ENCODE measurements at places on chromosomes 7 and 10.
A peak's percentile ranks its signal among the peaks of the same experiment; 100 is the strongest.

DNA sequence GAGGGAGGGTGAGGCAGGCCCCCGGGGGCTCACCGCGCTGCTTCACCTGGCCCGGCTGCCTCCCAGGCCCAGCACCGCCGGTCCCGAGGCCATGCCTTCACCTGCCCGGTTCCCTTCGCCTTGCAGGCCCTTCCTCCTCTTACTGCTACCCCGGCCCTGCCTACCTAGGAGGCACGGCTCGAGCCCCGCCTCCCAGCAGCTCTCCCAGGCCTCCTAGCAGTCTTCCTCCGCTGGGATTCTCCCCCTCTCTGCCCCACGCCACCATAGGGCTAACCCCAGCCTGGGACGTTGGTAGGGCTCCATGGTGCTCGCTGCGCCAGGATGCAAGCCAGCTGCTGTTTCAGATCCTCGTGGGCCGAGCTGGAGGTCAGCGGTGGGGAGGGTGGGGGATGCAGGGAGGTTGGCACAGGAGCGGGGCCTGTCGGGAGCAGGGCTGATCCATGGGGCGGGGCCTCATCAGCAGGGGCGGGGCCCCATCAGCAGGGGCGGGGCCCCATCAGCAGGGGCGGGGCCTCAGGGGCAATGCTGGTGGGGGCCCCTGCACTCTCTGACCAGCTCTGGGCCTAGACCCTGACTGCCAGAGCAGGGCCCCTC, 63.3 kb downstream of the RASGEF1A start:
- no peak for DNase-seq

DNA sequence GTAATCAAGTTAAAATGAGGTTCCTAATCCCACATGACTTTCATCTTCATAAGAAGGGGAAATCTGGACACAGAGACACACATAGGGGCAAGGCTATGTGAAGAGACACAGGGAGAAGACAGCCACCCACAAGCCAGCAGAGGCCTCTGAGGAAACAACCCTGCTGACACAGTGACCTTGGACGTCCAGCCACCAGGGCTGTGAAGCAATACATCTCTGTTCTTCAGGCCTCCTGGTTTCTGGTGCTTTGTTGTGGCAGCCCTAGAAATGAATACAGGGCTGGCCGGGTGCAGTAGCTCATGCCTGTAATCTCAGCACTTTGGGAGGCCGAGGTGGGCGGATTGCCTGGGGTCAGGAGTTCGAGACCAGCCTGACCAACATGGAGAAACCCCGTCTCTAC, 183.9 kb downstream of the CXCL12 start:
- DNase-seq = no peak

GRCh38 chr10:116307455-116307854, 16.8 kb upstream of the CCDC172 start:
- no peak for DNase-seq

- no peak for DNase-seq
These were observed 95.8 kb downstream of the RAMP3 start for GRCh38 chr7:45253368-45253767.

DNA sequence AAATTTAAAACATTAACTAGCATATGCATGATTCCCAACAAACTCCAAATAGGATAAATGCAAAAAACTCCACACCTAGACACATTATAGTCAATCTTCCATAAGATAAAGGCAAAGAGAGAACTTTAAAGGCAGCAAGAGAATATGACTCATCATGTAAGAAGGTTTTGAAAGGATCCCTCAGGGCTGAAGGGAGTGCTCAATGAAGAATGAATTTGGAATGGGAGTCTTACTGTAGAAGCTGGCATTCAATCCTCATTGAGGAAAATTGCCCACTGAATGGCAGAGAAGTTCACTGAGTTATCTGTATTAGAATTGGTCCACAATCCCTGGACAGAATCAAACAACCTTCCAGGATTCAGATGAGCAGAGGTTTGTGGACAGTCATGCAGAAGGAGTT, 26.1 kb upstream of the ZNF365 start:
- DNase-seq = no peak

- DNase-seq = no peak
These were observed 184.2 kb downstream of the GPAM start for GRCh38 chr10:111999205-111999914.

DNA sequence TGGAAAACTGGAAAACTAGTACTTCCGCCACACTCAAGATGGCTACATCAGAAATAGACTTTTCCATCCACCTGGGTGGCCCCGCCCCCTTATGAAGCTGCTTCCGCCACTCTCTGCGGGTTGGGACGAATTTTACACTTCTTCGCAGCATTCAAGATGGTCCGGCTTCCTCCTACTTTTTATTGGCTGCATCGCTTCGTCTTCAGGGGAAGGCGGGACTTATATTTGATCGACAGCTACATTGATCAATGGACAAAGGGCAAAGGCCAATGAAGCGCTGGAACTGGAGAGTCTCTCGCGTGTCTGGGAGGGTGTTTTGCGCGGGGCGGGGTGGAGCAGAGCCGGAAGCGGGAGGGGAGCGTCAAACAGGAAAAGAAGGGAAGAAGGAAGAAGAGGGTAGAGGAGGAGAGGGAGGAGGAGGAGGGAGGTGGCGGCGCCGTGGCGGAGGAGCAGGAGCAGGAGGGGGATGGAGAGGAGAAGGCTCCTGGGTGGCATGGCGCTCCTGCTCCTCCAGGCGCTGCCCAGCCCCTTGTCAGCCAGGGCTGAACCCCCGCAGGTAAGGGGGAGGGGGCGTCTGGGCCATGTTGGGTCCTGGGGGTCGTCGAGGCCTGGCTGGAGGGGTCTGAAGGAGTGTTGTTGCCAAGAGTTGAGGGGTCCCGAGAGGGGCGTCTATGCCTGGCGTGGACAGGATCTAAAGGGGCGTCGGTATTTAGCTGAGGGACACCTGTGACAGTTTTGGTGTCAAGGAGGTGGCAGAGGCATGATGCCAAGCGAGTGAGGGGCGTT, at the start of gene WBP1L:
TSS of gene WBP1L (plus strand) at position 361 of the 786 bp plus-strand sequence. CDS start at position 467, 106 bp downstream.
- peak; percentile 99 for DNase-seq

GRCh38 chr10:128610113-128610512, 483.9 kb upstream of the MKI67 start:
- no peak for DNase-seq

DNA sequence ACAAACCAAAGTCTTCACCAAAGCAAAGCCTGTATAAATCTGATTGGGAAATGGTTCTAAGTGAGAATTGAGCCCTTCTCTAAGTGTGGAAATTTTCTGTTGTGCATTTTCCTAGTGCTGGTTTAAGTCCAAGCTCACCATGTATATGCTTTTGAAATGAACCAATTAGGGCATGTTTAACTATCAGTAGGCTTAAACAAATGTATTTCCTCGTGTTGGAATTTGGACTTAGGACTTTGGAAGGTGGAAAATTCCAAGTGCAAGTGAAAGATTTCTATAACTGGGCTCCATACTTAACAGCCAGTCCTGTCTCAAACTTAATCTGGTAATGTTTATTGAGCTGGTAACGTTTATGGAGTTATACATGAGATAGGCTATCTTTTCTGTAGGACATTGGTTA, 28.5 kb downstream of the CCNY start:
- DNase-seq = peak; percentile 95

DNA sequence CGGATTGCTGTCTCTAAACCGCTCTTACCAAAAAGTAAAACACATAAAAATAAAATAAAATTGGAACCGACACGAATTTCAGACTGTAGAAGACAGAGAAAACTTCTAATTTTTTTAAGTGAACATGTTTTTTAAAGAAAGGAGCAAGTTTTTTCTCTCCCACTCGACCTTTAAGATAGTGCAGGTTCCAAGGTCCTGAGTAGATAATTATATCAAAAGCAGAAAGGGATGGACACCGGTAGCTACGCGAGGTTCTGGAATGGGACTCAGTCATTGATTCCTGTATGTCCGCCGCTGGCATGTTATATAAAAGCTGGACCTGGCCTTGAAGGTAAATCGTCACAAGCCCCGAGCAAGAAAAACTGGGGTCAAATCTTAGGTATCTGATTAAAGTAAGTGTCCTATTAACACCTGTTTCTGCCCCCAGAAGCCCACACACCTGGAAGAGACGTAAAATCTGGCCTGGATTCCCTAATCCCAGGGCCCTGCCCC, 462 bp upstream of the CISD1 start:
- DNase-seq = no peak

- DNase-seq = peak; percentile 20
These were observed 8.6 kb upstream of the CRYGN start for GRCh38 chr7:151448261-151449252.

GRCh38 chr10:96833220-96834001, 1.3 kb downstream of the LCOR start:
- DNase-seq = peak; percentile 59

- DNase-seq = no peak
These were observed 159.8 kb downstream of the NRF1 start for GRCh38 chr7:129771201-129771927.

DNA sequence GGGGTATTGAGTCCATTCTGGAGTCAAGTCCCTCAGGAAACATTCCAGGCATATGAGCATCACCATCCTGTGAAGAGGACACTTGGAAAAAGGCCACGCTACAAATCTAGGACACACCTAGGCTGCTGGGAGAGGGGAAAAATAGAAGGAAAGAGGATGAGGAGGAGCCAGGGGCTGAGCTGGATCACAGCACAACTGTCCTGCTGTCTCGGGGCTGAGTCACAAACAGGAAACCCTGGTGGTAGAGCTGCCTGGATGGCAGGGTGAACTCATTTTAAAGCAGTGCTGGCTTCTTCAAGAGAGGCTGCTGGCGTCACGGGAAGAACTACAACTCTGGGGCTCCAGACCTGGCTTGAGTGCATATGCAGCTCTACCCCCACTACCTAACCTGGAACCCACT, 151.5 kb downstream of the RNF216 start:
- DNase-seq = no peak

DNA sequence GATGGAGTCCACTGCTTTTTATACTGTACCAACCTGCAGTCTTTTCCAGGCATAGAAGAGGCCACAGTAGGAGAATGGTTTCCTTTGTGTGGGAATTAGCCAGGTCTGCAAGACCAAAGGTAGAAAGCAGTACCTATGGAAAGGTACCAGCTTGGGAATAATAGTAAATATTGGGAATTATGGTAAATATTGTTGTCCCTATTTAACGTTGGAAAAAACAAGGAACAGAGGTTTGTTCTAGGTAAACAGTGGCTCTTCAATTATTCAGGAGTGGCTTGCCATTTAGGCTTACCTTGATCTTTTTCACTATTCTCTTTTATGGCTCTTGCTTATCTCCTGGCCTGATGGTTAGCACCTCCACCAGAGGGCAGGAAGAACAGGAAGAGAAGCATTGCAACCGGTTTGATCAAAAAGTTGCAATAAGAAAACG, 43.9 kb upstream of the GSAP start:
- peak; percentile 80 for DNase-seq

DNA sequence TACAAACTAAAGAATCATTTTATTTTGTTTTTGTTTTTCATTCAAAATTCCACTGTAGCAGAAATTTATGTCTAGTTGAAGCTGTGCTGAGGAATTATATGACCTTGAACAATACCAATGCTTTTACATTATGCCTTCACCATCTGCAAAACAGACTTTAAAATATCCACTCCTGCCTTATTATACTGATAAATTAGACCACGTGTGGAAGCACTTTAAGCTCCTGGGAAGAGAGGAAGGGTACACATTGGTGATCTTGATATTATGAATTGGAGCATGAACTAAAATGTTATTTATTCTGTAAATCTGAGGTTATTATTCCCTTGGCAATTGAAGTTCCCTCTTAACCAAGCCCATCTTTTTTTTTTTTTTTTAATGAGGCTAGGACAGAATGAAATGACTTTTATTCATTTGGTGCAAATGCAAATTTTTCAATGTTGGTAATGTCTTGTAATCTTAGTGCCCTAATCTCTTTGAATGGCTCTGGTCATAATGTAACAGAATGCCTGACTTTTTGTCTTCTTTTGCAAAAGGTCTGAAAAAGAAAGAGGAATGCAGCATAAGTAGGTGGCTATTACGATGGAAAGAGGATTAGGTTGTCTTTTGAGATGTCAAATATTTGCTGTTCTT, 139.9 kb upstream of the COBL start:
- DNase-seq = no peak

GRCh38 chr7:95269640-95270039, 54.7 kb downstream of the PON1 start:
- no peak for DNase-seq

DNA sequence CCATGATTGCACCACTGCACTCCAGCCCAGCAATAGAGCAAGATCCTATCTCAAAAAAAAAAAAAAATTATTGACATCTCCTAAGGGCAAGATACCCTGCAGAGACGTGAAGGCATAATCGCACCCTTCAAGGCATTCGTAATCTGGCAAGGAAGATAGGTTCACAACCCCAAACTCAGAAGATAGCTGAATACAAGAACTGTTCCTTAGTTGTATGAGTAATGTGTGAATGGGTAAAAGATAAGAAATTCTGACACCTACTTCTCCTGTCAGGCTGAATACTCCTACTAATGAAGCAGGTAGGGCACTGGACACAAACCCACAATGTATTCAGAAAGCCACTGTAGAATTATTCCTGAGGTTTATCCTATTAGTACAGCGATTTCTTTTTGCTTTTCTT, 882.4 kb upstream of the AUTS2 start:
- DNase-seq = no peak

GRCh38 chr7:304574-305409, 14.8 kb downstream of the FOXL3 start:
- no peak for DNase-seq

GRCh38 chr10:116691635-116692034, 50.7 kb downstream of the HSPA12A start:
- no peak for DNase-seq

DNA sequence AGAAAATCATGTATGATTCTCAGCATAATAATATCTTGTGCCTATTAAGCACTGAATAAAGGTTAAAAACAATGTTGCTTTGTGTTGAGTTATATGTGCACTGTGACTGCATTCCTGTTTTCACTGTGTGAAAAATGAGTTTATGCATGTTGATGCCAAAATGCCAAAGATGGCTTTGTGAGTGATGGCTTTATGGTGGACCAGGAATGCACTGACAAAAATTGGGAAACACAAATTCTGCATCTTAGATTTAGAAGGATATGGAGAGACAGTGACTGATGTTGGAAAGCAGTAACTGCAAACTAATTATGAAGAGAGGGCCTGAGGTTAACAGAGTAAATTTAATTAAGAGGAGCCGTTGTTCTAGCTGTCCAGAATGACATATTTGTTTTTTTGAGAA, 440.4 kb downstream of the KIF20B start:
- DNase-seq = no peak

DNA sequence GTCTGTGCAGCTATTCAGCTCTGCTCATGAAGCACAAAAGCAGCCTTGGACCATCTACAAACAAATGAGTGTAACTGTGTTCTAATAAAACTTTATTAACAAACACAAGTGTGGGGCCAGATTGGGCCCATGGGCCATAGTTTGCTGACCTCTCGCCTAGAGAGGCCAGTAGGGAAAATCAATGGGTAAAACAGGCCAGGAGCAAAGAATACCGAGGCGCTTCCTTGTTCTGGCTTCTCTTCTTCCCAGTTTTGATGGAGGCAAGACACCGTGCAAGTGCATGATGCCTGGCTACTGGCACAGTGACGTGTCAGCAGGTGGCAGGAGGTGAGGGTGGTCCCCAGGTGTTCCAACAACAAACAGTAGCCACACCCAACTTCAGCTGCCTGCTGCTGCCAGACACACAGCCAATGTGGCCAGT, 94.3 kb upstream of the SDK1 start:
- DNase-seq = no peak

- DNase-seq = no peak
These were observed 7.8 kb downstream of the ZNF713 start for GRCh38 chr7:55895021-55895420.

GRCh38 chr7:66720561-66720960, 20.0 kb upstream of the RABGEF1 start:
- no peak for DNase-seq

GRCh38 chr10:83897626-83898025, 241.7 kb upstream of the GHITM start:
- no peak for DNase-seq

Measured in HepG2 (cell line).